ENCODE measurements at places on chromosomes 1 and 21.

- no peak for DNase-seq
These were observed 6.6 kb upstream of the HES4 start for GRCh38 chr1:1006305-1007159.

GRCh38 chr1:117284399-117285215 lies 73.9 kb upstream of the VTCN1 start:
- DNase-seq: no peak

DNA sequence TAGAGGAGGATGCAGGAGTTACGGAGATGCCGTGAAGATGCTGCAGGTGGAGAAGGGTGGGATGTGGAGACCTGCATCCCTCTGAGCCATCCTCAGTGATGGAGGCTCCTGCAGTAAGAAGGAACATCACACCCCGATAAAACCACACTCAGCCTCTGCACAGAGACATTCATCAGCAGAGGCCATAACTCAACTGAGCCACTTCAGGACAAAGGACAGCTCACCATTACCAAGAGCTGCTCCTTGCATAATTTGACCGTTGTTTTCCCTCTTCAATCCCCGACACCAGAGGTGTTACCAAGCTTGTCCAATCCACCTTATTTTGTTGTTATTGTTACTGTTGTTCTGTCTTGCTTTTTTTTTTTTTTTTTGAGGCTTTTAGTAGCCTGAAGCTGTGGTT lies 543.9 kb downstream of the AJAP1 start:
- no peak for DNase-seq

- DNase-seq: no peak
These were observed 10.8 kb downstream of the FNDC5 start for GRCh38 chr1:32859915-32860314.

- DNase-seq: no peak
These were observed 69.5 kb downstream of the TMPRSS15 start for GRCh38 chr21:18334066-18334465.

DNA sequence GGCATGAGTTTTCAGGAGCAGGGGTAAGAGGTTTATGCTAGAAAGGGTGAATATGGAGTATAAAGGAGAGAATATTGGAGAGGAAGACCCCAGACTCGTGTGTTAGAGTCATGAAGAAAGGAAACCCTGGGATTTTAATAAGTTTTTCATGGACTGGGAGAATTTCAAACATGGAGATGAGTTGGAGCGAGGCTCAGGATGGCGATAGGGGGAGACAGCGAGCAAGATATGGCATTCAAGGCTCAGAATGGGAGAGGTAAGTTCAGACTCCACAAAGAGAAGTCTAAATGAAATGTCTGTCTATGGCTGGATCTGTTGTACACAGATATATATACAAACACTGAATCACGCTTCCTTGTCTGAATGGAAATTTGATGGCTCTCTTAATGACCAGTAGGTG lies 92.5 kb downstream of the LRRC40 start:
- DNase-seq: no peak

DNA sequence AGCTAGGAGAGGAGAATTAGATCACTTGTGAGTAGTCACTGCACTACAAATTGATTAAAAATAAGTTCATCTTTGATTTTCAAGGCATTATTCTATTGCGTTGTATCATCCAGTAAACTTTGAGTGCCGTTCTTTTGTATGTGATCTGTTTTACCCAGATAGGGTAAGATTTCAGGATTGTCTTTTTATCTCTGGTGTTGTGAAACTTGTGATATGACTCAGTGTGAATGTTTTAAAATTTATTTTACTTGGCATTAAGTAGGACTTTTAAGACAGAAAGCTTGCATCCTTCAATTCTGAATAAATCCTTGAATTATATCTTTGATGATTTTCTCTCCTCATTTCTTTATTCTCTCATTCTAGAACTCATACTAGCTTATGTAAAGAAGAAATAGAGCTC lies 93.3 kb upstream of the ADAMTS5 start:
- DNase-seq: no peak

DNA sequence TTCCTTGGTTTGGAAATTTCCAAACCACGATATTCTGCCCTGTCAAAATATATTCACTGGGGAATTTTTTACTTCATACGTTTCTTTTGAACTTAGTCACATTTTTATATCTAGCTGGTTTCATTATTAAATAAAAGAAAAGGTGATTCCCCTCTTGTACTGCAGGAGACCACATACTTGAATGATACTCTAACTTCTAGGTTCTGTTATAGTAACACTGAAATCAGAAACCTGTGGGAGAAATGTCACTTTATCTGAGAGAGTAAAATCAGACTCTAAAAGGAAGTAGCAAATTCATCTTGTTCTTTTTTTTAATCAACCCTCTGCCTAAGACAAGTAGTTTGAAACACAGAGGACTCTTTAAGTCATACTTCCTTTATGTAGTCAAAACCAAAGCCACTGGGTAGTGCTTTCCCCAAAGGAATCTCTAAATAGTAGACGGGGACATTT lies 34.4 kb downstream of the MRPL39 start:
- DNase-seq: no peak

DNA sequence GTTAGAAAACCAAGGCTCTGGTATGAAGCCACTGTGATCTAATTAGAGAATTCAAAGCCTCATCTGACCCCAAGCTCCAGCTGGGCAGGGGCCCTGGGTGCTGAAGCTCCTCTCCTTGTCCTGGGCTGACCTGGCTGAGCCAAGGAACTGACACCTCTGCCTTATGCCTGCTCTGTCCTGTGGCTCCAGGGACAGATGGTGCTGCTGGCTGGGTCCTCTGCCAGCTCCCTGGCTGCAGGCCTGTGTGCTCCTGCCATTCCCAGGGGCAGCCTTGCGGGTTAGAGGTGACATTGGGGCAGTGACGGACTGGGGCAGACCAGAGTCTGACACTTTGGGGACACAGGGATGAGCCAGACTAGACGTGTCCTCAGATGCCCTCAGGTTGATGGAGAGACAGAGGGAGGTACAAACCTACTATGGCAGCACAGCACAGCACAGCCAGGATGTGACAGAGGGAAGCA lies 11.8 kb downstream of the ACOT11 start:
- DNase-seq: no peak

GRCh38 chr1:177211231-177211630 lies 40.5 kb downstream of the BRINP2 start:
- no peak for DNase-seq

- DNase-seq: no peak
These were observed 512.8 kb upstream of the B3GALT2 start for GRCh38 chr1:193699261-193699660.

Data from effector CD4-positive, alpha-beta T cell (primary cell).